ENCODE measurements at places on chromosomes 1 and 21.

GRCh38 chr1:928825-929661, 5.3 kb downstream of the SAMD11 start:
- no peak for DNase-seq

DNA sequence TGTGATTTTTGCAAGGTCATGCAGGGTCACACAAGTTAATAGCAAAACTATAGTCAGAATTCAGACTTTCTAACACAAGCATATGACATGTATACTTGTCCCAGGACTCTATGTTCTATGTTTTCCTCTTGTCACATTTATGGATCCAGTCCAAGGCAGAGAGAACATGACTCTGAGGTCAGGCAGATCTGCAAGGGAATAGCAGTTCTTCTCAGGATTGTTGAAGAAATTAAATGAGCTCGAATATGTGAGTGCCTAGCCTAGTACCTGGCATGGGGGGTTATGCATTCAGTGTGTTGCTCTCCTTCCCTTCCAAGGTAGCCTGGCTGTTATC, 9.5 kb upstream of the RPTN start:
- no peak for DNase-seq

GRCh38 chr1:73331726-73332125, 866.2 kb downstream of the LRRIQ3 start:
- DNase-seq = no peak

DNA sequence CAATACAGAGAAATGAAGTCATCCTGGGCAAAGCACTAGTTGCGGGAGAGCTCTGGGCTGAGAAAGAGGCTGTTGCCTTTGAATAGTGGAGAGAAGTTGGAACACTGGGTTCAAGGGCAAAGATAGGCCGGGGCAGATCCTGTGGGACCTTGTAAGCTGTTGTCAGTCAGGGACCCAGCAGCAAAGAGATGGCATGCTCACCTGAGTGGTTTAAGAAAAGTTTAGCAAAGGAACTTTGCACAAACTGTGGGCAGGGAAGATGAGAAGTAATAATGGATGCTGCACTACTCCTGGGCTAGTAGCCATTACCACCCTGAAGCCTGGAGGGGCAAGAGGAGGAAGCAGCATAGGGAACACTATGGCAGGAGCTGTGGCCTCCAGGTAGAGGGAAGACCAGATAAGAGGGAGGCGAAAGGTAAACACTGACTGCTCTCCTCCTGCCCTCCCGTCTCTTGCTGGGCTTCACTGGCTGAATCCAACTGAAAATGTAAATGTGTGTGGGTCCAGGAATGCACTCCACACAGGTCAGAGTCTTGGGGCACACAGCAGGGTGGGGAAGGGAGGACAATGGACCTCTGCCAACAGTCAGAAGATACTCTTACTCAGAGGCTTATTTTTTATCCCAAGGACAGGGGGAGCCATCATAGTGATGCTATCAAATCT, 129.2 kb downstream of the PLPP3 start:
- no peak for DNase-seq

DNA sequence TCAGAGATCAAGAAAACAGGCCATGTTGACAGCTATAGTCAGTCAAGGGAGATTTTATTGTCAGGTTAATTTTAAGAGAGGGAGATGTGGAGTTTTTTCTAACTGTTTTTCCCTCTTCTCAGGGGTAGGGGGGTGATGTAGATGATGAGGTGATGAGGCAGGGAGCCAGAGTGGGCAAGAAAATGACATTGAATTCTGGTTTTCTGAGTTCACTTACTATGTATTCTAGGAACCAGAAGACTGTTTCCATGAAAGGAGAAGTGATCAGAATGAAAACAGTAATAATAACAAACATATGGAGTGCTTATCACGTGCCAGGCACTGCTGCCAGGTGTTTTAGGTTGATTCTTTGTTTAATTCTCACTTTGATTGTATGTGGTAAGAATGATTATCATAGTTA, 40.2 kb downstream of the CASQ2 start:
- DNase-seq = no peak

GRCh38 chr21:40796464-40796863, 50.5 kb downstream of the DSCAM start:
- DNase-seq = no peak

GRCh38 chr21:38349111-38349746, 92.4 kb downstream of the KCNJ15 start:
- DNase-seq = no peak

DNA sequence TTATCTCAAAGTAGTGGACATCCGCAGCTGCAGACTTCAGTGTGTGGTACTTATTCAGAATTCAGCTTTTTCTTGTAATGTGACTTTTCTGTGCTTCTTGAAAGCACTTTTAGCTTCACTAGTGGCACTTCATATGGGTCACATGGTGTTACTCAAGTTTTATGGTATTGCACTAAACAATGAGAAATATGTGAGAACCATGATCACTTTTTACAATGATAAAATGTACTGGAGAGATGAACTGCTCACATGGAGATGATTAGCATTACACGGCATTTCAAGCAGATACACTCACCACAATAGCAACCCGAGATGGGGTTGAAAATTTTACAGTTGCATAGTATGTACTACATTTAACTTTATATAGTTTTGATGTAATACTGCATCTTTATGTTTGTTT, 40.1 kb upstream of the GPR52 start:
- DNase-seq = no peak

DNA sequence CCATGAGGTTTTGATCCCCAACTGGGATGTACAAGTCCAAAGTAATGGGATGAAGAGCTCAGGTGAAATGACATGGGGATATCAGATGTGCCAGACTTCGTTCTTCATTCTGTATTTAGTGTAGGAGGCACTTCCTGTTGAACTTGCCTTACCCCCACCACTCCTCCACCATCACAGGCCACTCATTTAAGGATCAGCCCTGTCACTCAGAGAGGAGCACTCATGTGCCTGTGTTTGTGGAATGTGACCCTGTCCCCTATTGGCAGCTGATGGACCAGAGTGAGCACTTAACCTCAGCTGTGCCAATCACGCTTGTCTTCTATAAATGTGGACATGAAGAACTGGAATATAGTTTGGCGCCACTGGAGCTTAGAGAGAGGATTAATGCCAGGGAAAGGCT, 91.4 kb upstream of the CTTNBP2NL start:
- DNase-seq = no peak

DNA sequence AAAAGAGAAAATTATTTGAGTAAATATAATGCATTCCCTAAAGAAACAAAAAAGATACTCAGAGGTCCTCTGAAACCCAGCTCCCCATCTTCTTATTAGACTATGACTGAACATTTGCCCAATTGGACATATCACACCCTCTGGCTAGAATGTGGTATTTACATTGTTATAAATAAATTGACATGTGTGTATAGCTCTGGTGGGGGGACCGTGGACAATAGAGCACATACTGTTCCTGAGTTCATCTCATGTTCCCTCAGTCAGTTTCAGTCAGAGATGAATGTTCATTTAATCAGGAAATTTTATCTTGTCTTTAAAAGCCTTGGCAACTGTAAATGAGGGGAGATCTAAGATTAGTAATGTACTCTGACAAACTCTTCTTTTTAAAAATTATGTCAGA, 459.3 kb upstream of the ADAMTS5 start:
- no peak for DNase-seq

GRCh38 chr1:177786176-177786745, 183.6 kb downstream of the SEC16B start:
- DNase-seq = no peak

DNA sequence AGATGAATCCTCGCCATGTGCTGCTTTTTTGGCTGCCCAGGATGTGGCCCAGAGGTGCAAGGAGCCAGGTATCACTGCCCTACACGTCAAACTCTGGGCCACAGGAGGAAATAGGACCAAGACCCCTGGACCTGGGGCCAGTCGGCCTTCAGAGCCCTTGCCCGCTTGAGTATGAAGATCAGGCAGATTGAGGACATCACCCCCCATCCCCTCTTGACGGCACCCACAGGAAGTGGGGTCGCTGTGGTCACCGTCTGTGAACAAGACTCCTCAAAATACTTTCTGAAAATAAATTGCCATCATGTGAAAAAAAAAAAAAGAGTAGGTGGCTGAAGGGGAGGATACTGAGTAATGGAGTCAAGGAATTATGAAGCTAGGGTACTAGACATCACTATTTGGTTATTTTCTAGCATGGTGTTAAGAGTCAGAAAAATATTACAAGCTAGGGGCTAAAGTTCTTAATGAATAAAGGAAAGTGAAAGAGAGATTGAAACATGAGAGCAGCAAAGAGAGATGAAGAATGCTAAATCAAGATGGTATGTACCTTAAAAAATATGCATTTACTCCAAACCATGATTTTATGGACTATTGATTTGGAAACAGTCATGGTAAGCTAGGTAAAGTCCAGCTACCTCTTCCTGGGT, 84.9 kb downstream of the CLEC20A start:
- no peak for DNase-seq

DNA sequence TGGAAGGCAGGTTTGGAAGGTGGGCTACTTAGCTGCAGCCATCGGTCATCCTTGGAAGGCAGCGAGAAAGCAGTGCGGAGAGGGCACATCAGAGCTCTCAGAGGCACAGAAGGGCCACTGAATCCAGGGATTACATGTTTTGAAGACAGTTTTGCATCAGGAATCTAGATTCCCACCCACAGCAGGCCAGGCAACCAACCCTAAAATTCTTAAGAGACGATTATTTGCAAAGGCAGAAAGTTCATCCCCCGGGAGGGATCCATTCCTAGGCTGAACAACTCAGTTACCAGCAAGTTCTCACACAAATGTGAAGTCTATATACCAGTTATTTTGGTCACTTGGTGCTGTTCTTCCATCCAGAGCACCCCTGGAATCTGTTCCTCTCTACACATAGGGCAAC, 457.3 kb upstream of the VAMP3 start:
- no peak for DNase-seq

- DNase-seq = no peak
These were observed 6.0 kb downstream of the KIAA0040 start for GRCh38 chr1:175186433-175187160.

GRCh38 chr21:46355161-46356004, 31.4 kb downstream of the PCNT start:
- no peak for DNase-seq

DNA sequence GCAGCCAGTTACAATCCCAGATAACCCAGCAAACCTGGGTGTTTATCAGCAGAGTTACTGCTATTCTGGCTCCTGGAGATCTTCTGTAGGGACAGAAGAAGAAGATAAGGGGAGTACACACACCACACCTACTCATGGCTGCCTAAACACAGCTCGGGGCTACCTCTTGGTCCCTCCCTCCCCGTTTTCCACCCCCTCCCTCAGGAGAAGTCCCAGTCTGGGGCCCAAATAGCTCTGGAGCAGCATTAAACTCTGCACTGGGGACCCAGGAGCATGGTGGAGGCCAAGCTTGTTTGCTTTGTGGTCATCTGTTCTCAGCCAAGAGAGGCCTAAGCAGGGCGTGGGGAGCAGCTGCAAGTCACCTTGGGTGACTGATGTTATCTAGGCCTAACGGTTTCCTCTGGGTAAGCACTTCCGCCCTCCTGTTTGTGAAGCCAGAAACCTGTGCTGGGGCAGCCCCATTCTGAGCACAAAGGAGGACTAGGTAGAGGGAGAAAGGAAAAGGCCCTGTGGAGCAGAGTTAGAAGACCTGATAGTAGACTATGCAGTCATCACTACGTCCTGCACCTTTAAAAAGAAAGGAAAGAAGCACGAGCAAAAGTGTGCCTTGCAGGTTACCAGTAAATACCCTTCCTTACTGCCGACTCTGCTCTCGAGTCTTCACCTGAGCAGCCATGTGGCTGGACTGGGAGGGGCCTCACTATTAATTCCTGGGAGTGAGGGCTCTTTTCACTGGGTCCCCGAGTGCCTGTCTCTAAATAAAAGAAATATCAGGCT, 2.0 kb upstream of the RCSD1 start:
- no peak for DNase-seq

DNA sequence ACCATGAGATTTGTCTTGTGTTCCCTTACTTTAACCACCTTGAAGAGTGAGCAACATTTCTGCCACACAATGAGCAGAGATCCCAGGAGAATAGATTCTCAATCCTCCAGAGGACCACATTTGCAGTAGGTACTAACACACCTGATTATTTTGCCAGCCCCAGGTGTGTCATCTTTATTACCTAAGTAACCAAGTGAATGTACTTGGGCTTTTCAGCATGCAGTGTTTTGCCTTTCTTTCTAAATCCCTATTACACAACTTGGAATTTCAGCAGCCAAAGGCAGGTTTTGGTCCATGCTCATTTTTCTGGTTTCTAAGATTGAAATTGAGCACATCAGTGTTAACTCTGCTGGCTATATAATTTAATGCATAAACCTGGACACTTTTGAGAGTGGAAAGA, 43.2 kb upstream of the ST6GALNAC5 start:
- no peak for DNase-seq

DNA sequence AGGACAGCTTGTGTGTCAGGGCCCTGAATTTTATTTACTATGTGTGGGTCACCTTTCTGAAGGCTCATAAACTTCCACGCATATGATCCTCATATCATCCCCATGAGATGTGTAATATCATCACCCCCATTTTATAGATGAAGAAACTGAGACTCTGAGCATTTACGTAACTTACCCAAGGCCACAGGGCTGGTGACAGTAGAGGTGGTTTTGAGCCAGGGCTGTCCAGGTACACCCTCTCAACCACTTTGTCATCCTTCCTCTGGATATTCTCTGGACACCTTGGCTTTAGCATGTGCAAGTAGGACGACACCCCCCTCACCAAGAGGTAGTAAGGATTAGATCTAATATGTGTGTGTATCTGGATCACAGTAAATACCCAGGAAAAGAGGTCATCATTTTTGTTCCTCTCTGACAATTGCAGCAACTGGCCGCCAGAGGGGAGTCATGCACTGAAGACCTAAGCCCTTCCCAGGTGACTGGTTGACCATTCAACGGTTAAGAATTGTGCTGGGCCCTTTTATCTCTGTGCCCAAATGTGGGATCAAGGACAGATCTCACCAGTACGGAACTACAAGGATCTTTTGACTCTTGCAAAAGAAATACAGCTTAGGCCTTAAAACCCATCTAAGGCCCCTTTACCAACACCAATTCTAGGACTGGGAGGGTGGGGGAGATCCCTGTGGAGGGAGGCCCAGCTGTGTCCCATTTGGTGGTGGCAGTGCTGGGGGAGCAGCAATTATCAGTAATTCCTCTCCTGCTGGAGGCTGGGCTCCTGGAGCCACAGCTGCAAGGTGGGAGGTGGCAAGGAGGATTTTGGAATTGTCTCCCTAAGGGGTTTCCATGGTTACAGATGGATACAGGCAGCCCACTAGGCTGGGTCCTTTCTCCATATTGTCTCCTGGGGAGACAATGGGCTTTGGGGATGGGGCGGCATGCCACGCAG, 13.7 kb upstream of the E2F2 start:
- no peak for DNase-seq

GRCh38 chr1:116537040-116537831, 33.6 kb downstream of the CD58 start:
- DNase-seq = no peak

GRCh38 chr1:94803517-94804441, 16.4 kb upstream of the SLC44A3 start:
- DNase-seq = no peak

All from activated gamma-delta T cell (primary cell).